ENCODE measurements at places on chromosomes 6 and 20.
A peak's percentile ranks its signal among the peaks of the same experiment; 100 is the strongest.

DNA sequence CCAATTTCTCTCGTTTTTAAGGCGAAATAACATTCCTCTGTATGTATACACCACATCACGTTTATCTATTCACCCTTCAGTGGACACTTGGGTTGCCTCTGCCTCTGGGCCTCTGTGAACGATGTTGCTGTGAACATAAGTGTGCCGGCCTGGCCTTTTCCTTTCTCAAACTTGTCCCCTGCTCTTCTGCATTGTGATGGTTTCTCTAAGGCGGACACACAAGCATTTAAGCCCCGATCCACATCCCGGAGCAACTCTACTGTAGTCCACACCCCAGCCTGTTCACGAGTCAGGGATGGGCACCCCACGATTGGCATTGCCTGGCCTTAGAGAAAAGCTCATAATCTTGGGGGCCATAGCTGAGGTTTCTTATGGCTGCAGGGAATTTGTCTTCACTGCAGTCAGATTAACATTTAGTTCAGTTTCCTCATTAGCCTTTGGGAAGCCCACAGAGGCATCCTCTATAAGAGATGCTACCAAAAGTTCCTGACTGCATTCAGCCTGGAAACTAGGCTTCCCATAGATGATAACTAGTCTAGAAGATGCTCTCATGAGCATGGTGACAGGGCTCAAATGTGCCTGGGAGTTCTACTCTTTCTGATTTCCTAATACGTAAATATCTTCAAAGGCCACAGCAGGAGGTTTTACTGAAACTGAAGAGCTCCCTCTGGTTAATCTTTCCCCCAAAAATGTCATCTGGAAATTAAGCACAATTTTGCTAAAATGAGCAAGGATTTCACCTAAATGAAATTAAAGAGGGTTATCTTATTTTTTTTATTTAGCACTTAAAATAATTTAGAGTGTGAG is 762 bp downstream of the ZC3H12D start:
- no peak for DNase-seq

DNA sequence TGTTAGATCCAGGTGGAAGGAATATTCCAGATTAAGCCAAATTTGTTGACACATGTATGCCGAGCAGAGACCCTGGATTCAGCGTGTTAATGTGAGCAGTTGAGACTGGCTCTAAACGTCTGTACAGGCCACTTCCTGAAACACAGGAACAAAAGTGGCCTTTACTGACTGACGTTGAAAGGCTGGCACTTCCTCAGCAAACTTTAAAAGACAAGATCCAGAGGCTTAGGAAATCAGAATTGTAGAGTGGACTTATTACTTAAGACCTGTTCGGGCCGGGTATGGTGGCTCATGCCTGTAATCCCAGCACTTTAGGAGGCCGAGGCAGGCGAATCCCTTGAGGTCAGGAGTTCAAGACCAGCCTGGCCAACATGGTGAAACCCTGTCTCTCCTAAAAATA is 125.7 kb upstream of the ARID1B start:
- no peak for DNase-seq

DNA sequence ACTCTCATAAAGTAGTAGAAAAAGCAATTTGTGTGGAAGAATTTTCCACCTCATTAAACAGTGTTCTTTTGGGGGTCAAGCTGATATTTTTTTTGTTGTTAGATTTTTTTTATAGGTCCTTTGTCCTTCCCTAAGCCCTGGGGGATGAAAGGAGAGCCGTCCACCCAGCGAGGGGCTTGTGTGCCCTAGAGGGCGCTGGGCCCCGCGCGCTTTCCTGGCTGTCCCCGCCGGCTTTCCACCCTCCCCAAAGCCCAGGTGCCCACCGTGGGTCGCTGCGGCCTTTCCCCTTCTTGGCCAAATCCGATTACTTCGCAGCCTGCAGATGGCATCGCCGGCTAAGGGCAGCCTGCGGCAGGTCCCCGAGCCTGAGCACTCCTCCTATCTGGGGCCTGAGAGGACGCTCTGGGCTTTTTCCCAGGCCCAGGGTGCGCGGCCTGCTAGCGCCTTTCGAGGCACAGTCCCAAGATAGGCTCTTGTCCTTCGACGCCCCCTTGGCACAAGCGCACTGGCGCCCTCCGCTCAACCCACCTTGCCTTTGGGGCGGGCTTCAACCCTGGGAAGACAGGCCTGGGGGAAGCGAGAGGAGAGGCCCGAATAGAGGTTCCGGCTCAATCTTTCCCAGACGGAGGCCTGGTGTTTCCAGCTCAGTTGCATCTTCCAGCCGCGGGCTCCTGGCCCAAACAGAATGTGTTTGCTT is 33.6 kb downstream of the TFAP2A start:
- peak; percentile 37 for DNase-seq

GRCh38 chr6:116073765-116074440 is 13.2 kb upstream of the FRK start:
- no peak for DNase-seq

DNA sequence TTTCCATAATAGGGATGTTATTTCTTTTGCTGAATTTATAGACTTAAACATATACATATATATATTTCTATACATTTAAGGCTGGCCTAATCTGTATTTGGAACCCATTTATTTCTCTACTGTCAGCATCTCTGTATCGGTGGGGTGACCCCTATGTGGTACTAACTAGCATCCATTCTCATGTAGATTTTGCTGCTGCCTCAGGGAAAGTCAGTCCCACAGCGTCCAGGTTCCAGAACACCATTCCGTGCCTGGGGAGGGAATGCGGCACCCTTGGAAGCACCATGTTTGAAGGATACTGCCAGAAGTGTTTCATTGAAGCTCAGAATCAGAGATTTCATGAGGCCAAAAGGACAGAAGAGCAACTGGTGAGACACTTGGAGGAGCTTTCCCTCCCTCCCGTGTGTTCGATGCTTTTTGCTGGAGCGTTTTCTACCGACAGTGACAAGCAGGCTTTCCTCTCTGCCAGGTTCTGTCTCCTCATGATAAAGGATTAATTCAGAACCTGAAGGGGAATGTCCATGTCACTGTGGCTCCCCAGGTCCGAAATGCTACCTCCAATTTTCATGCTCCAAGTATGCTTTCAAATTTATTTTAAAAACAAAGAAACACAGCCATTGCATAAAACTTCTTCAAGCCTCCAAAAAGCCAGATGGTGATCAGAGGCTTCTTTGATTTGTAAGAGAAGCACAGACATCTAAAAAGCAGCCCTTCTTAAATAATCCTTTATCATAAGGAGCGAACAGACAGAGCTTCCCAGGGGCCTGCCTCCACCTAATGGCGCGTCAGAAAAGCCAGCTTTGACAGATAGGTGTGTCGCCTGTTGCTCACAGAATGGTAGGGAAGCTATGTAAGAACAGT is 13.1 kb downstream of the TNFAIP3 start:
- DNase-seq: no peak

DNA sequence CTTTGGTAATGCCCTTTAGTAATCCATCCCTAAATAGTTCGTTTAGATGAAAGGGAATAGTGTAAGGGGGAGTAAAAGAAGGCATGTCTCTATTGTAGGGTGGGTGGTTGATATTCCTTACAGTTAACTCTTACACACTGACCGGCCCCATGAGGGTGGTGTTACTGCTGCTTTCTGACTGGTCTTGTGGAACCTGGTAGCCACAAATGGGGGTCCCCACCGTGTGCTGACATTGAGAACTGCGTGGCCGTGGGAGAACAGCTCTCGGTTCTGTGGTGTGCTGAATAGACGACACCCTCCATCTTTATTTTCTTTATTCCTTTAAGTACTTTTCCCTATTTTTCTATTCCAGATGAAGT is 19.3 kb downstream of the MRAP2 start:
- peak; percentile 58 for DNase-seq

DNA sequence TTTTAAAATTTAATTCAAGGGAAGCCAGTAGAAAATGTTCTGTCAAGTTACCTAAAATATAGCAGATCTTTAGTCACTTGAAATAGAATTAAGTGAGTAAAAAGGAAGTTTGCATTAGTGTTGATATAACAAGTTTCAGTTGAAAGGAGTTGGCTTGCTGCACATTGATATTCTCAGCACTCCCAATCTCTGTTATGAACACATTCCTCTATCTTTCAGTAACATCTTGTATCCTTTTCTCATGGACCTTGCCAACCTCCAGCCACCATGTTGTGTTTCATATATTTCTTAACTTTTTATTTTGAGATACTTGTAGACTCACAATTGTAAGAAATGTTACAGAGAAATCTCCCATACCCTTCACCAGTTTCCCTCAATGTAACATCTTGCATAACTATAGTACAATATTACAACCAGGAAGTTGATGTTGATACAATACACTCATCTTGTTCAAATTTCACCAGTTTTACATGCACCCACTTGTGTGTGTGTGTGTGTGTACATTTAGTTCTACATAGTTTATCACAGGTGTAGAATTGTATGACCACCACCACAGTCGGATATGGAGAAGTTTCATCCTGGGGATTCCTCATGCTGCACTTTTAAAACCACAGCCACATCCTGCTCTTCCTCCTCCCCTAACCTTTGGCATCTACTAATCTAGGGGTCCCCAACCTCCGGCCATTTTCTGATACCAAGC is 20.2 kb upstream of the PAQR8 start:
- DNase-seq: no peak

GRCh38 chr6:54802775-54803634 is 43.6 kb upstream of the FAM83B start:
- no peak for DNase-seq

DNA sequence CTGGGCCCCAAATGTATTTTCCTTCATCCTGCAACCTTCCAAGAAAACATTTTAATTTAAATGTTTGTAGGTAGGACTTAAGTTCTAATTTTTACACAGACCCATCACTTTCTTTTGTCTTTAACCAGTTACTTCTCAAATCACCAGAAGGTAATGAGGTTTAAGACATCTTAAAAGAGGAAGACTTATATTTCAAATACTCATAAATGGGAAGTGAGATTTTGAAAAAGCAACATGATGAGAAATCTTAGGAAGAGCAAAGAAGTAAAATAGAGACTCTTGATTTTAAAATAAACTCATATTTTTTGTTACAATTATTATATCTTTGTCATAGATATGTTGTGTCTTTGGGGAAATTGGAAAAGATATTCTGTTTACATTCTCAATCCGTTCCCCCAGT is 82.3 kb downstream of the SYNE1 start:
- DNase-seq: no peak

DNA sequence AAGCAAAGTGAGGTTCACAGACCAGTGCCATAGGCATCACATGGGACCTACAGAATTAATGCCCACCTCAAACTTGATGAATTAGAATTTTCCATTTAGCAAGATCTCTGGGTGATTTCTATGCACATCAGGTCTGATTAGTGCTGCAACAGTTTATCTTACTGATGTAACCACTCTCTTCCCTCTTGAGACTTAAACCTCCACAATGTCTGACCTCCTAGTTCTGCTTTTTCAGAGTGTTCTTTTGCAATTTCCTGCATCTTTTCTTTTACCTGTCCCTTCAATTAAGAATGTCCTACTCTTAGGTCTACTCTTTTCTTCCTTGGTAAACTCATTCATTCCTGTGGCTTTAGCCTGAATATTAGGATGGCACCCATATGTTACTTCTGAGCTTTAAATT is 615.3 kb downstream of the TFAP2A start:
- no peak for DNase-seq

- no peak for DNase-seq
Observed at GRCh38 chr6:136077834-136078576, 172.1 kb downstream of the MTFR2 start.

- DNase-seq: no peak
Observed at GRCh38 chr20:35541118-35541782, 628 bp upstream of the ERGIC3 start.

- no peak for DNase-seq
Observed at GRCh38 chr6:111230351-111231089, 143.2 kb downstream of the SLC16A10 start.

DNA sequence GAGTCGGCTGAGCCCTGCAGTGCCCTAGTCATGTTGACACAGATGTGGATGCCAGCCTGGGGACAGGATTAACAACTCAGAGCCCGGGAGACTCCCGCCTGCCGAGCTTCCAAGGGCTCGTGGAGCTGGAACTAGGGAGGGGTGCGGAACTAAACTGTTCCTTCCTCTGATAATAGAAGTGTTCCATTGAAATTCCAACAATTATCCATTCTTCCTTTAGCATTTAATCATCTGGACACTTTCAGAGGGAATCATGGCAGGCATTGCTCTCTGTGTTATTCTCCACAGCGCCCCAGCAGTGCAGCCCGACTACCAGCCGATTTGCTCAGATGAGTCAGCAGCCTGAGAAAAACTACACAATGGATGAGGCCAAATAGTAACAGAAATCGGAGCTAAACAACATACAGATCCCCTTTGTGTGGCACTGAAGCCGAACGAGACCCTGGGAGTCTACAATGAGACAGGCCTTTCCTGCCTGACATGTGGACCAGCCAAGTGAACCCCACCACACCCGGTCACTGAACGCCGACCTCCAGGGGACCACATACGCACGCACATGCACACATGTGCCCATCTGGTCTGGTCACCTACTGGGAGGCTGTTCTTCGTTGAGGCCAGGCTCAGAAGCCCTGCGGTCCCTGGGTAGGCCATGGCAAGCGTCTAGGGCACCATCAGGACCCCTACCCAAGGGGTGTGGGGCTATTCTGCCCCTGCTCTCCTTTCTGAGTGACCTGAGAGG is 238.4 kb upstream of the AFDN start:
- no peak for DNase-seq

GRCh38 chr6:132390017-132390416 is 11.3 kb downstream of the MOXD1 start:
- DNase-seq: no peak

GRCh38 chr6:106446287-106446885 is 85.9 kb downstream of the CRYBG1 start:
- no peak for DNase-seq

GRCh38 chr20:53872081-53872541 is 198.3 kb downstream of the BCAS1 start:
- DNase-seq: no peak

- no peak for DNase-seq
Observed at GRCh38 chr6:56327946-56328727, 80.8 kb upstream of the COL21A1 start.
